ENCODE measurements at places on chromosomes 7 and 10.

DNA sequence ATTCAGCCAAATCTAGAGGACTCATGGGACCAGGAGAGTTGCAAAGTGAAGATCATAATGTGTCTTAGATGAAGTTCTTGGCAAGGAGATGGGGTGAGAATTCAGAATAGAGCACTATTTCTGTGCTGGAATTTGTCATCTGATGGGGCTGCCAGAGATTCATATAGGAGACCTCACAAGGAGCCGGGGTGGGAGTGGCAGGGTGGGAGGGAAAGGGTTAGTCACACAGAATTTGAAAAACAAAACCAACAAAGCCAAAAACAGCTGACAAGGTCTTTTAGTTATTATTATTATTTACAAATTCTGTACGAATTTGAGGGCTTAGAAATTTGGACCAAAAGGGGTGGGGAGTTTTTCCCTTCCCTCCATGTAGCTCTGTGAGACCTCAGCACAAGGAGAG, 1.7 kb downstream of the SLC13A1 start:
- DNase-seq = no peak

GRCh38 chr10:114767986-114768821, 53.4 kb upstream of the FHIP2A start:
- peak; percentile 73 for DNase-seq

DNA sequence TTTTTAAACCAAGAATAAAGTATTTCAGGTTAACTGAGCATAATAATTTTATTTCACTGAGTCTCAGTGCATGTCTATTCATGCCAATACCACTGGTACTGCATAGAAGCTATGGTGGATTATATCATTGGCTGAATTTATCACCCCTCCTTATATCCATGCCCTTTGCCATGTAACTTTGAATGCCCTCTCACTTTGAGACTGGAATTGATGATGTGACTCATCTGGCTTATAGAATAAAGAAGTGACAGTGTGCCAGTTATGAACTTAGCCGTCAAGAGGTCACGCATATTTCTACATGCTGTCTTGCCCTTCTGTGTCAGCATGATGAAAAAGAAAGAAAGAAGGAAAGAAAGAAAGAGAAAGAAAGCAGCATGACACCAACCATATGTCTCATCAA, 20.7 kb upstream of the ABLIM1 start:
- DNase-seq = no peak

DNA sequence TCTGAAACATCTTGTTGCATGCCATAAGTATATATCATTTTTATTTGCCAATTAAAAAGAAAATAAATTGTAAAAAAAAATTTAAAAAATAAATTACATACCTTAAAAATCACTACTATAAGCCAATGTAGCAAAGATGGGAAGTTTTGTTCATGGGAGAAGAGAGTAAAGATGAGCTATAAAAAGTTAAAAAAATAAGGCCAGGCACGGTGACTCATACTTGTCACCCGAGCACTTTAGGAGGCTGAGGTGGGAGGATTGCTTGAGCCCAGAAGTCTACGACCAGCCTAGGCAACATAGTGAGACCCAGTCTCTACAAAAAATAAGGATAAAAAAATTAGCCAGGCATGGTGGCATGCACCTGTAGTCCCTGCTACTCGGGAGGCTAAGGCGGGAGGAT, 8.4 kb upstream of the STK32C start:
- no peak for DNase-seq

DNA sequence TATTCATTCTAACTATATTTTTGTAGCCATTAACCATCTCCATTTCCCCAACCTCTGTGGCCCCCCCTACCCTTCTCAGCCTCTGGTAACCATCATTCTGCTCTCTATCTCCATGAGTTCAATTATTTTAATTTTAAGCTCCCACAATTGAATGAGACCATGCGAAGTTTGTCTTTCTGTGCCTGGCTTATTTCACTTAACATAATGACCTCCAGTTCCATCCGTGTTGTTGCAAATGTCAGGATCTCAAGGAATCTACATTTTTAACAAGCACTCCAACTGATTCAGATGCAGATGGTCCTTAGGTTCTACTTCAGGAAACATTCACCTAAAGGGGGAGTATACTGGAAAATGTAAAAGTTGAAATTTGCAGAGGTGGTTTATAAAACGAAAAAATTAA, 60.2 kb upstream of the PTPN12 start:
- DNase-seq = no peak

- no peak for DNase-seq
These were observed 32.4 kb downstream of the CTNNA3 start for GRCh38 chr10:67663449-67664087.

GRCh38 chr10:46266306-46266985, 20.4 kb upstream of the ANTXRL start:
- peak; percentile 86 for DNase-seq

DNA sequence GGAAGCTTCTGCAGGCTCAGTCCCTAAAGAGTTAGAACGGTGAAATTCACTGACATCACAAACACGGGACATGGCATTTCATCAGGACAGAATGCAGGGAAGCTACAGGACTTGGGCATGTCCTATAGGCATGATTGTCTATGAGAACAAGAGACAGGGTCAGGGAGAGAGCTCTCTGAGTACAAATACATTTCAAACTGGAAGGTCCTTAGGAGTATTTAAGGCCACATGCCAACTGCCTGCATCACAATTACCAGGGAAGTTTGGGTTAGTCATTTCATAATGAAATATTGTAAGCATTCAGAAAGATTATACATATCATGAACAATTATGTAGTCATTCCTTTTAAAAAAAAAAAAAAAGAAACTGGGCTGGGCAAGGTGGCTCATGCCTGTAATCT, 71.3 kb downstream of the CREB3L2 start:
- no peak for DNase-seq

GRCh38 chr7:105613611-105614330, 32.5 kb upstream of the EFCAB10 start:
- no peak for DNase-seq

GRCh38 chr7:141568227-141568626, 17.0 kb downstream of the AGK start:
- no peak for DNase-seq

GRCh38 chr7:132211971-132212370, 364.3 kb downstream of the PLXNA4 start:
- no peak for DNase-seq

DNA sequence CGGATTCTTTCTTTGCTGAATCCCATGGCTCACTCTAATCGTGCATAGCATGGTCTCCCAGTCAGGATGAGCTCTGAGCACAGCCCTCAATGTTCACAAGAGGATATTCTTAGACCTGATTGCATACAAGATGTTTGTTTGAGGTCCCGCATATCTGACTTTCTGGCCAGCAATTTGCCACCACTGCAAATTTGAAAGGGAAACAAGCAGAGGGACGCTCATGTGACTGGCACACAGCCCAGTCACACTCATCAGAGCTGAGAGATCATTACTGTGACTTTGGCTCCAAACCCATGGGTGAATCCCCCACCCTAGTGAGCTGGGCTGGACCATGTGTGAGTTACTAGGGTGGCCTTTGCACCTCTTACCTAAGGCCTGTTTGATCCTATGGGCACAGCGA, 9.9 kb downstream of the TAS2R41 start:
- no peak for DNase-seq

DNA sequence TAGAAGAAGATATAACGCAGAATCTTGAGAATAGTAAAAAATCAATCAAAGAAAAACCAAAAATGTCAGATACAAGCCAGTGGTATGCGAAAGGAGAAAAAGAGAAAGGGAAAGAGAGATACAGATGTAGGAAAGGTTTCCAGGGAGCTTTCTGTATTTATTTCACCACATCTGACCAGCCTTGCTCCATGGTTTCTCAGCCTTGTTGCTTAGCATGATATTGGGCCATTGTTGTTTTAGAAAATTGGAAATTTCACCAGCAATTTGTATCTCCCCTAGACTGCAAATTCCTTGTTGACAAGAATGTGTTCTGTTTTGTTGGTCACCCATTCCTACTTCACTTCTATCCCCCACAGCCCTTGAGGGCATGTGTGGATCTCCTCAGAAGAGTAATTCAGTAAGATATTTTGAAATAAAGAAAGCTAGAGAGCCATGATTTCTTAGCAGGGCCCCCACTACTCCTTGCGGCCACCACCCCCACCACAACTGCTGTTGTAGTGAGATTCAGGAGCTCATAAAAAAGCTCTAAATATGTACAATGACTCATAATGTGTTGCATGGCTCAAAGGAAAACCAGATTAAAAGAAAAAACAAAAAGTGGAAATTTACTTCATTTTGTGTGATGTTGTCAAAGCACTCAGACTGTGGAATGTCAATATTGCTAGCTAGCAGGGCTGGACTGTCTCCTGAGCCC, 138.7 kb downstream of the CHRM2 start:
- DNase-seq = no peak

GRCh38 chr7:29243910-29244655, 49.5 kb downstream of the CHN2 start:
- DNase-seq = no peak

DNA sequence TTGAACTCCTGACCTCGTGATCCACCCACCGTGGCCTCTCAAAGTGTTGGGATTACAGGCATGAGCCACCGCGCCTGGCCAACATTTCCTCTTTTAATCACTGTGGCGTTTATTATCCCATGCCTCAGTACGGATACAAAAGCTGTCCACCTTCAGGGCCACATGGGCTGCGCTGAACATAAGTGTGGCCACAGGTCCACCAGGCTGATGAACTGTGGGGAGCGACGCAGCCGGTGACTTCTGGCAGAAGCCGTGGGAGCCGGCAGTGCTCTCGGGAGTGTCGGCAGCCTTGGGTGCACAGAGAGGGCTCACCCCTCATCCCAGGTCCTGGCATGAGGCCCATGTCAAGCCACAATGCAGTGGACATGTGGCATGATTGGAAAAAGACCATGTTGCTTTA, 223.6 kb downstream of the TNS3 start:
- DNase-seq = no peak

GRCh38 chr7:36029853-36030515, 123.1 kb upstream of the EEPD1 start:
- no peak for DNase-seq

GRCh38 chr10:14173391-14173705, 157.4 kb downstream of the FRMD4A start:
- no peak for DNase-seq

DNA sequence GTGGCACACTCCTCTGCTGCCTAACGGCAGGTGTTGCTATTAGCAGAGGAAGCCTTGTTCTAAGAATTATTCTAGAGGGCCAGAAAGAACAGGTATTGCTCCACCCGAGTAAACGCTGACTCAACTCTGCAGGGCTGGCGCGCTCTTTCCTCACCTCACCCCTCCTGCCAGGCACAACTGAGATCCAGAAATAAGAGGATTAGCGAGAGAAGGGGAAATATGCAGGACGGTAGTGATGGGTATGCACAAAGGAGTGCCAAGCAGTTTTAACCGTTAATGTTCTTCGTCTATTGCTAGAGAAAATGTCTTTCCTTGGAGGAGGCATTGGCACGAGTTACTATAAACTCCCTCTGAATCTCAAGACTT, 369 bp upstream of the SCIN start:
- DNase-seq = no peak

DNA sequence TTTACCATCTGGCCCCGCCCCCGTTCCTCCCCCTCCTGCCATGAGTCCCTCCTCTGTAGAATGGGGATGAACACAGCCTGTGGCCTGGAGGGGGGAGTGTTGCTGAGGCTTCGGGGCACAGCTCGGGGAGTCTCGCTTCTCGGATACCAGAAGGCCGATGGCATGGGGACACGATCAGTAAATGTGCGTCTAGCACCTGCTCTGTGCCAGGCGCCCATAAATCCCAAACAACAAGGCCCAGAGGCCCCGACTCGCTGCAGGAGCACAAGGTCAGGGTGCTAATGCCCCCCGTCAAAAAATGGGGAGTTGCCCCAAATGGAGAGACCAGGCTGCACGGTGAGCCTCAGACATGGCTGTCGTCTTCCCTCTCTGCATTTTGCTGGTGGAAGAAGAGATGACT, 40.7 kb downstream of the JAKMIP3 start:
- DNase-seq = no peak

DNA sequence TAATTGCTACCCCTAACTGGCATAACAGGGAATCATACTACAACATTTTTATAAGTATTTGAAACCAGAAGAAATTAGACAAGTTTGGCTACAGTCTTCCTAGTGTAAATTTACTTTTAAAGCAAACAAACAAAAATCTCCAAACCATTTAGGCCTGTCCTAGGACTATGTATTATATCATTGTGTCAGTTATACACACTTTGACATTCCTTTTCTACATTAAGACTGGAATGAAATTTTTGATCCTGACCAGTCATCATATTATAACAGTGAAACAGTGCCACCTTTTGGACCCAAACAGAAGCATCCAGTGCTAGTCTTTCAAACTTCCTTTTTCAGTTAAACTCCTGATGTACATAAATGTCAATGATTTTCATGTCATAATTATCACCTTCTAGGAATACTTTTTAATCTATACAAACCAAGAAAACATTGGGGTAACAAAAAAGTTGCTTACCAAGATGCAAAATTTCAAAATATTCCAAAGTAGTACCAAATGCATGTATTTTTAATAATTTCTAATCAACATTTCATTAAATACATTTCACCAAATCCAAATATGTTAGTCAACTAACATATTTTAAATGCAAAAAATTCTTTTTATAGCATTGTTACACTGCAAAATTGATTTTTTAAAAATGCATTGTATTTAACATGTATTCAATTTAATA, 75.7 kb downstream of the IMMP2L start:
- peak; percentile 90 for DNase-seq

DNA sequence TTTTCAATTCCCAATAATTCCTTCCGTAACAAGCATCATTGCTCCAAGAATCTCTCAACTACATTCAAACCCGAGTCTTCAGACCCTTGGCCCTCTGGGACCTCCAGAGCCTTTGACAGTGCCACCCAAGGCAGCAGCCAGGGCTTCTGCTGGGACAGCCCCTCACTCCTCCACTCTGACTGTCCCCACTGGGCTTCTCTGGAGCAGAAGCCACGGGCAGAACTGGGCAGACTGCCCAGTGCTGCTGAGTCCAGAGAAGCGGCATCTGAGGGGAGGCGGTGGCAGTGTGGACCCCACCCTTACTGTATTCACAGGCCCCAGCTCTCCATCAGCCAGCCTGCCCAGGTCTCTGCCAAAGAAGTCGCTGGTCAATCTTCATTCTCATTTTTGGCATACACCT, 8.8 kb downstream of the CYREN start:
- DNase-seq = no peak

DNA sequence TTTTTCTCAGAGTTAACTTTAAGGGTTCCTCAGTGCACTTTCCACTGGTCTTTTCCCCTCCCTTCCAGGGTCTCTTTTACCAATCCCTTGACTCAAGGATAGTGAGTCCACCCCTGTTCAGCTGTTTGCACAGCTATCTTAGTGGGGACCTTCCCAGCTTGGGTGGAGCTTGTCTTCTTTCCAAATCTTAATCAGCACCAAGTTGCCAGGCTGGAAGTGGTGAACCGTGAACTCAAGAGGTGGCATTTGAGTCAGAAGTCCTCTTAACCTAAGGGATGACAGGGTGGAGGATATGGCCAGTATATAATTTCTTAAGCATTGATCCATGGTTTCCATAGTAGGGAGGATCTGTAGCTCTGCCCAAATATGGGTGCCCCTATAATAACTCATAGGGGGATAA, 25.0 kb downstream of the MAPK8 start:
- DNase-seq = no peak

- DNase-seq = no peak
These were observed 329.2 kb upstream of the LRGUK start for GRCh38 chr7:133797818-133798520.

All from eye (tissue), 1 donor.